NCI-H1930 (cell line): ENCODE measurements at places on chromosomes 7 and 10.

DNA sequence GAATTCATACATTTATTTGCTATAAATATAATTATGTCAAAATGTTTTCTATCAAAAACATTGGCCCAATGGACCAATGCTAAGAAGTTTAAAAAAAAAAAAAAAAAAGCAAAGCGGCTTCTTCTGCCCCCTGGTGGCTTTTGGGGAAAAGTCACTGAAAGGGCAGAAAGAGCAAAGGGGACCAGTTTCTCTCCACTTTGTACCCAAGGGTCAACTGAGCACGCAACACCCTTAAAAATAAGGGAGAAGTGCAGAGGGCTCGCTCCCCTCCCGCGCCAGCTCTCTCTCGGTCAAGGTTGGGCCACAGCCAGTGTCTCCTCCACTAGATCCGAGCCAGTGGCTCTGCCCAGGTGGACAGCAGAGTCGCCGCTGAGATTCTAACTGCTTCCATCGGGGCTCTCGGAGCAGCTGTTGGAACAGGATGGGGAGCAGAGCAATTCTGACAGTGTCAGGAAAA, 136.4 kb upstream of the FGFR2 start:
- DNase-seq, result no peak

DNA sequence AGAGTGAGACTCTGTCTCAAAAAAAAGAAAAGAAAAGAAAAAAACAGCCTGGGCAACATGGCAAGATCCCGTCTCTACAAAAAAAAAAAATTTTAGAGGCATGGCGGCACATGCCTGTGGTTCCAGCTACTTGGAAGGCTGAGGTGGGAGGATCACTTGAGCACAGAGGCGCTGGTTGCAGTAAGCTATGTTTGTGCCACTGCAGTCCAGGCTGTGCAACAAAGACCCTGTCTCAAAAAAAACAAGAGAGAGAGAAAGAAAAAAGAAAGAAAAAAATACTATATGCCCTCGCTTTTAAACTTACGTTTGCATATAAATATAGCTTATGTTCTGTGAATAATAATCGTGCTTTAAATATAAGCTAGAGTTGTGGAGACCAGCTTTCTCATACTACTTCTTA, 11.2 kb downstream of the HACD1 start:
- DNase-seq, result no peak

GRCh38 chr7:155998766-155999630, 186.7 kb upstream of the SHH start:
- no peak for DNase-seq

DNA sequence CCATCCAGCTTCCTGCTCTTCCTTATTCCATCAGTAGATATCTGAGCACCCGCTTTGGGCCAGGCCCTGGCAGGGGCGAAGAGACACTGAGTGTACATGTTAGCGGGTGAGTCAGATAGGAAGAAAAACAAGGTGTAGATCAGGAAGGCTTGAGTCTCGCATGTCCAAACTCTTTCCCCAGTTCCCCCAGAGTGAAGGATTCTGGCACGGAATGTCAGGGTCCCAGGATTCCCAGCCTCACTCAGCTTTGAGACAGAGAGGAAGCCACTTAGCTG, 24.1 kb upstream of the CHST15 start:
- no peak for DNase-seq

- DNase-seq, result no peak
Observed at GRCh38 chr10:48612236-48612943, 7.5 kb upstream of the ARHGAP22 start.

- DNase-seq, result no peak
Observed at GRCh38 chr10:73914036-73914435, 3.1 kb downstream of the PLAU start.

- DNase-seq, result no peak
Observed at GRCh38 chr7:26784118-26784517, 80.3 kb downstream of the SKAP2 start.

DNA sequence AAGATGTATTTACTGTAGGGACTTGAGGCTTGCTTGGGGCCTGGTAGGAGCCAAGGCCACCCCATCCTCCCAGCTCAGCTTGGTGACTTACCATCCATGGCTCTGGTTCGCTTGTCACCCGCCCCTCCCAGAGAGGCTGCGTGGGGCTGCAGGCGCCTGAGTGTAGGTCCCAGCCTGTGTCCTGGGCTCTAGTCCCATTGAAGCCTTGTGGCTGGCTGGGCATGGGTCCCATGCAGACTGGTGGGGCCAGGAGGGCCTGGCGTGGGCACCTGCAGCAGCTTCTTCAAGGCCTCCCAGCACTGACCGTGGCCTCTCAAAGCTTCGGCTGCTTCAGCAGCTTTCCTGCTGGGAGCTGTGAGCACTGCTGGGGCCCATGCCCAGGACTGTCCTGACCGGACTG, 118.1 kb downstream of the INPP5A start:
- no peak for DNase-seq

- DNase-seq, result no peak
Observed at GRCh38 chr7:84913731-84914130, 273.1 kb downstream of the SEMA3D start.

DNA sequence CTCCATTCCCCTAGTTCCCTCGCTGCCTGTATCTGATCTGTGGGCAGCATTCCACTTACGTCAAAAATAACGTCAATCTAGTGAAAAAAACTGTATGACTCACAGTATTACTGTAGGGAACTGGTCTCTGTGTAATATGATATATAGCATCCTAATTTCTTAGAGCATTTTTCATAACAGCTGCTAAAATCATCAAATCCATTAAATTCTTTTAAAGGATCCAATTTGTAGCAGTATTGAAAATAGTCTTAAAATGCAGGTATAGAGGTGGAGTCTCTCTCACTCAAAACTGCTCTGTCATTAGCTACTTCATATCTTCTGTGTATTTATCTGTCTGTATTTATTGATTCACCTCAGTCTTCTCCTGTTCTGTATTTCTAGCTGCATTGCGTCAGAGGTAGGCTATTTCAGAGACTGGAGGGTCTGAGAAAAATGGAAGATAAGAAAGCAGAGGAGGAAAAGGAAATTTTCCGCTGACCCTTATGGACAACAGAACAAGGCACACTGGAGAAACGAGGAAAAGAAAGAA, 59.9 kb downstream of the PON1 start:
- DNase-seq, result no peak

- DNase-seq, result no peak
Observed at GRCh38 chr10:31774299-31774900, 154.2 kb downstream of the ARHGAP12 start.

GRCh38 chr7:137169282-137169698, 174.2 kb downstream of the PTN start:
- DNase-seq, result peak; percentile 32

- no peak for DNase-seq
Observed at GRCh38 chr10:3107426-3107961, 40.1 kb downstream of the PFKP start.

DNA sequence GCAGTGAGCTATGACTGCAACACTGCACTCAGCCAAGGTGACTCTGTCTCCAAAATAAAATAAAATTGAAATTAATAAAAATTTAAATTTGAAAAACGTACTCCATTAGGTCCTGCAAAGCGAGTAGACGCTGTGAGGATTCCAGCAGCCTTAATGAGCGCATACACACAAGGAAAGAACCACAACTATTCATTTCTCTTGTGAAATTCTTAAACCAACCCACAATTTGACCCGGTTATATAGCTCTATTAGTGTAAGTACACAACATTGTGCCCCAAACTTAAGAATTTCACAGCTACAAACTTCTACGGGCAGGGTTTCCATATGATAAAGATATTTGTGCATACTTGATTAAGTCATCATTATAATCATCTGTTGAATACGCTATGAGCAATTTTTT, 84.4 kb downstream of the PARD3 start:
- no peak for DNase-seq

DNA sequence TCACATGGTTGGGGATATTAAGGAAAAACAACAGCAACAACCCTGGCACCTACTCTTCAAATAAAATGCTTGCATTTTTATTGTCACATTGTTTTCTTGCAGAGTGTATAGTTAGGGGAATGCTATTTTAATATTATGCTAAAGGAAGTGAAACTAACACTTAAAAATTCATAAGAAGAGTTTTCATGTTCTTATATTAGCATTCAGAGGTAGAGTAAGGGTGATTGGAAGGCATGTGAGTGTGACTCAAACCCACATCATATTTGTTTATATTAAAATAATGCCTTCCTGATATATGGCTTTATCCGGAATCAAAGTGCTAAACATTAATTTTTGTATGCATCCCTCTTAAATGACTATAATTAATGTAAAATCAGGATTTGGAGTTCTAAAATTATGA, 59.8 kb upstream of the TES start:
- DNase-seq, result no peak

DNA sequence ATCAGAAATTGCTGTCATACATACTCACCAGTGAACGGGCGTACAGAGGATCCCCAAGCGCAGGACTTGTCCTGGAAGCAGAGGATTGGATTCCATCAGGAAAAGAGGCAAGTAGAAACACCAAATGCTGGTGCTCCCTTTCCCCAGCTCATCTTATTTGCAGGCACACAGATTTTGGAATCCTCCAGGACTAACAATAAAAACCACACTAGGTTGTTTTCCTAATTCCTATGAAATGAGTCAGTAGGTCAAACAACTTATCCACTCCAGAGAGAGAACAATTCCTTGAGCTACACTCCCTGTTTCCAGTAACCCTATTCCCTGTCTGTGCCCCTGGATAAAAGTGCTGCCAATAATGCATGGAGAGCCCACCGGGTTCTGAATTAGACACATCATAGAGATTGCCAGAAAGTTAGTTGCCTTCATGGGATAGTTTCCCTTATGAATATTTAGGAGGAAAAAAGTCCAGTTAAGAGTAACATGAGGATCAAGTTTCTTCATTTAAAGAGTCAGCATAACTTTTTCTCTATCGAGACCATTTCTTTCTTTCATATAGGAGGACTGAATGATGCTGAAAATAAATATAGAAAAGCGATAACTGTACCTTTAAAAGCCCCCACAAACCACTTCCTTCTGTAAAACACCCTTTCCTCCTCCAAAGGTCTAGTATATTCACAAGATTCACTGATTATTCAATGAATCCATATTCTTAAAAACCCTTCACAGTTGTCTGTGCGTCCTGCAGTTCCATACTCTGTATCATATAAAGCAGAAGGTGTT, 178.3 kb upstream of the KLF14 start:
- no peak for DNase-seq

- no peak for DNase-seq
Observed at GRCh38 chr10:63596924-63597323, 75.7 kb downstream of the REEP3 start.

DNA sequence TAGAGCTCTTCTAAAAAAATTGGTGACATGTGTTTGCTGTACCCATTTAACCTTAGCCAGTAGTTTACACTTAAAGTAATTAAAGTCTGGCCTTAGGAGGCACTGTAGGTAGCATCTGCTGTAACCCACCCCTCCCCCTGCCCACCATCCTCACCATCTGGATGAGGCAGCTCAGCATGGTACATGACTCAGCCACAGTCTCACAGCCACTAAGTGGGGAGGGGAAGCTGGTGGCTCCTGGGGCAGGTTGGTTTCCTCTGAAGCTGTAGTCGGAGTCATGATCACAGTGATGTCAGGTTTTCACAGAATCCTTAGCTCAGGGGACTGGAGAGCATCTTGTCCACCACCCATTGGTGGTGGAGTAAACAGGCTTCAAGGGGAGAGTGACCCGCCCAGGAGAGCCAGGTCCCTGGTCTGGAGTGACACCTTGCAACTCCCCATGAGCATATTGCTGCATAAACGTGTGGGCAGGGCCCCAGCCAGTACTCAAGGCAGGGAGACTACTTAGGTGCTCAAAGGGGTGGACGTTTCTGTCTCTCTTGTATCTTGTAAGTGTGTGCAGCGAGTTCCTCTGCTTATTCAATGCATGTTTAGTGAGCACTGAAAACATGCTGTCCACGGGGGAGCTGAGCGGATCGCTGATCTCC, 125.9 kb downstream of the GRK5 start:
- no peak for DNase-seq

GRCh38 chr7:114650491-114650890, 235.9 kb downstream of the FOXP2 start:
- DNase-seq, result no peak

- DNase-seq, result no peak
Observed at GRCh38 chr7:5356751-5357119, 66.9 kb downstream of the TNRC18 start.

- DNase-seq, result no peak
Observed at GRCh38 chr7:87506246-87507180, 31.0 kb upstream of the ABCB4 start.

GRCh38 chr10:86556933-86557649, 35.5 kb upstream of the WAPL start:
- DNase-seq, result peak; percentile 36

GRCh38 chr10:84613336-84614021, 285.1 kb downstream of the CCSER2 start:
- peak; percentile 29 for DNase-seq

DNA sequence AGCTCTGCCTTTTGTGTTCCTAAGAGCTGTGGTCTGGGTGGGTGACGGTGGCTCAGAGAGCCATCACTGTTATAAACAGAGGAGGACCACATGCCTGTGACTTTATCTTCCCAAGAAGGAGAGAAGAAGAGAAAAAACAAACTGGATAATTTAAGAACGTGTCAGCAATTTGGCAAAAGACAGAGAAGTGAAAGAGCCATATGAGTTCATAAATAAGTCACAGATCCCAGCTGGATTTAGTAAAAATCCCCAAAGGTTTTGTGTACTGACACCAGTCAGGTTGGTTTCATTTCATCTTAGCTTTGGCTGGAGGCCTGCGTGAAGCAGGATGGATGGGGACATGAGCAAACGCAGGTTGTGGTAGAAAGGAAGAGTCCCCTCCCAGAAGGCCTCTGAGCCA, 120.7 kb downstream of the CXCL12 start:
- DNase-seq, result no peak

- no peak for DNase-seq
Observed at GRCh38 chr7:46387646-46388045, 466.6 kb upstream of the IGFBP3 start.

DNA sequence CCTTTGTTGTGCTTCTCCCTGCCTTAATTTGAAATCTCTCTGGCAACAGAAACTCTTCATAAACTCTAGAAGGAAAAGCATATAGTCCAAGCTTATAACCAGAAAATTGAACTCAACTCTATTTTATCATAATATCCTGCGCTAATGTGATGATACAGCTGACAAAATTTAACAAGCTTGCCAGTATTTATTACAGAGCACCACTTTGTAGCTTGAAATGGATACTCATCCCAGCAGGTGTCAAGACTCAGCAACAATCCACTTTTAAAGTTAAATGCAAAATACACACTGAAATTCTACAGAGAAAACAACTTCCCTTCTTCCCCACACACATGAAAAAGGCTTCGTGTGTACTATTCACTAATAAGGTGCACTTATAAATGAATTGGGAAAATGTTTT, 228.9 kb downstream of the AGMO start:
- DNase-seq, result peak; percentile 90

GRCh38 chr7:44384586-44385433, 59.4 kb upstream of the CAMK2B start:
- DNase-seq, result no peak

GRCh38 chr7:128415217-128415785, 5.5 kb upstream of the IMPDH1 start:
- no peak for DNase-seq

DNA sequence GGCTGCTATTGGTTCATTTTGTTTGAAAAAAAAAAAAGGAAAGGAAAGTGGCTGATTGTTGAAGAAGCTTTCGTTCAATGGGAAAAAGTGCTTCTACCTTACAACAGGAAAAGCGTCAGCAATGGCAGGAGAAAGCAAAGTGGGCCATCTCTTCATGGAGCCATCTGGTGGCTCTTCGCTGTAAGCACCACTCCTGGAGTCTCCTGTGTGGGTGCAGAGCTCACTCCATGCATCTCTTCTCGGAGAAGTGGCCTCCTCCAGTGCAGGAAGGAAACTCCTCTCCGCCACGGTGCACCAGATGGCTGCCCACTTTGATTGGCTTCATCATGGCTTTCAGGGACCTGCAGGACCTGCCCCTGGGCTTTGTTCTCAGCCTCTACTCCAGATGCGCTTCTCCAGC, 250.9 kb downstream of the PTEN start:
- DNase-seq, result peak; percentile 28
